EH (cell line): ENCODE measurements at places on chromosomes 4 and X.

DNA sequence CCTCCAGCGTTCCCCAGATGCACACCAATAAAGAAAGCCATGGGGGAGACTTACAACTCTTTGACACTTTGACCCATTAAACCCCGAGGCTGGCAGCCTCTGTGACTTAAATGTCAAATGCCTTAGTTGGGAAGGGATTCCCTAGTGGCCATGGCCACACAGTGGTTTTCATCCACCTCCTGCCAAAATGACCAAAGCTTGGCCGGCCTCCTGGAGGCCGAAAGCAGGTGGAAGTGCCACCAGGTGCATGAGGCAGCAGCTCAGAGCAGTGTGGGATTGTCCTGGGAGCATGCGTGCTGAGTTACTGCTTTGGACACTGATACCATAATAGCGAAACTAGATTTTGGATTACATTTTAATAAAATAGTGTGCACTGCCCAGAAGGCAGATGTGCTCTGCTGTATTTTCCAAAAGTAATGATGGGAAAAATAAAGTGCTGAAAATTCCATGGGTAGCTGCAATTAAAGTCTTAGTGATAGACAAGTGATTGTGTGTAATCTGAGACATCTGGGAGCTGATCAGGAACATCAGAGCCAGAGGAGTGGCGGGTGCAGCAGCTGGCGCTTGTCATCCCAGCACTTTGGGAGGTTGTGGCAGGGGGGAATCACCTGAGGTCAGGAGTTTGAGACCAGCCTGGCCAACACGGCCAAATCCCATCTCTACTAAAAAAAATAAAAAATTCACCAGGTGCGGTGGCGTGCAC, 39.8 kb upstream of the TADA2B start:
- DNase-seq = no peak

DNA sequence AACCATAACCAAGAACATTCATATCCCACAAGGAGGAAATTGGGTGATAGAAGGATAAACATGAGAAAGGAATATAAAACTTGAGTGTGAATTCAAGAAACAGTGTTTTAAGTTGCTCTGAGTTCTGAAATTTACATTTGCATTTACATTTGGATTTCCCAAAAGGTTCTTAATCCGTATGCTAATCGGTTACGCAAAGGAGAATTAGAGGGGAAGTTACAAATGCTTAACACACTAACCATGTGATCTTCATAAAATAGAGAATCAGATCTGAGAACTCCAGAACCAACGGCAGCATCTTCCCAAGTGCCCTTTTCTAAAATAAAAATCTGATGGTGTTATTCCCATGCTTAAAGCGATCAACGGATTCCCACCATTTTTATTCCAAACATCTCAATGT, 48.0 kb downstream of the PROM1 start:
- no peak for DNase-seq

- no peak for DNase-seq
Observed at GRCh38 chr4:41150401-41150800, 63.9 kb downstream of the APBB2 start.

DNA sequence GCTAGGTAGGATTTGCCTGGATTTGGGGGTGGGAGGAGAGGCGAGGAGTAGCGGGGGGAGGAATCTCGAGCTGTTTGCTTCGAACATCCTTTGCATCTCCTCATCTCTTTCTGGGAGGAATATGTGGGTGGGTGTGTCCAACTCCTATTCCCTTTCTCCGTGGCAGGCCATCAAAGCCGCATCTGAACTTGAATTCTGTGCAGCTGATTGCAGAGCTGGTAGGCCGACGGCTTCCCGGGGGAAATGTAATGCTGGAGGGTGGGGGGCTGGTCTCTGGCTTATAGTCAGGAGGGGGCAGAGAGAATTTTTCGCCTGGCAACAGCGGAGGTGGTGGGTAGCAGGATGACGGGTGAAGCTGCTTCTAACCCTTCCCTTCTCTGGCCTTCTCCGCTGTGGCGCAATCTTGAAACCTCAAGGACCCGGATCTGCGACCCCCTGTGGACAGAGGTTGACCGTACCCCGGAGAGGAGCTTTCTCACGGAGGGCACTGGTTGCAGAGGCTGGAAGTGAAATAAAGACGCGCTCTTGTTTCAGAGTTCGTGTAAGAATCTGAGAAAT, 628 bp downstream of the ZCCHC12 start:
- DNase-seq = no peak

- no peak for DNase-seq
Observed at GRCh38 chrX:39911278-39911897, 186.4 kb downstream of the BCOR start.

DNA sequence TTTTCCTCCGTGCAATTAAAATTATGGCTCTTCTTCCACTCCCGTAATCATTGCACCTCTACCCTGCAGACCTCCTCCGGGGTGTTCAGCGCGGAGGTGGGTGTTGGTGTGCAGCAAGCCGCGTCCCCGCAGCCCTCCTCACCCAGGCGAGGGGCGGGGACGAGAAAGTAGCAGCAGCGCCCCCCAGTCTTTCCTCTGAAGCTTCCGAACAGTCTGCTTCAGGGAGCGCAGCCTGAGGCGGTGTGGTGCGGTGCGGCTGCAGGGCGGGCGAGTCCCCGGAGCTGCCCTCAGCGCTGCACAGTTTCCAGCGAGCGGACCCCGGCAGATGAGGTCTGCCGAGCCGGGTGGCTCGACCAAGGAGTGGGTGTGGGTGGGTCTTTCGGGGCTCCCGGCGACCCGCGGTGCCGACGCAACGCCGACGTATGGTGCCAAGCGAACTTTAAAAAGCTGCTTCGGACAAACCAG, at the start of gene FRAS1:
Gene FRAS1, plus strand, starts transcription at position 189 of the 465 bp plus-strand sequence. CDS start 687 bp downstream, outside the sequence.
- DNase-seq = peak; percentile 39

GRCh38 chr4:8582436-8582835, 2.2 kb downstream of the GPR78 start:
- no peak for DNase-seq

- DNase-seq = no peak
Observed at GRCh38 chrX:585115-585808, 45.3 kb upstream of the SHOX start.
